NCI-H748 treated with DMSO at 0.1 percent for 48 hours (cell line): ENCODE measurements at places on chromosomes 1 and 21.

GRCh38 chr1:151314137-151314875 is 12.9 kb downstream of the PI4KB start:
- no peak for DNase-seq

DNA sequence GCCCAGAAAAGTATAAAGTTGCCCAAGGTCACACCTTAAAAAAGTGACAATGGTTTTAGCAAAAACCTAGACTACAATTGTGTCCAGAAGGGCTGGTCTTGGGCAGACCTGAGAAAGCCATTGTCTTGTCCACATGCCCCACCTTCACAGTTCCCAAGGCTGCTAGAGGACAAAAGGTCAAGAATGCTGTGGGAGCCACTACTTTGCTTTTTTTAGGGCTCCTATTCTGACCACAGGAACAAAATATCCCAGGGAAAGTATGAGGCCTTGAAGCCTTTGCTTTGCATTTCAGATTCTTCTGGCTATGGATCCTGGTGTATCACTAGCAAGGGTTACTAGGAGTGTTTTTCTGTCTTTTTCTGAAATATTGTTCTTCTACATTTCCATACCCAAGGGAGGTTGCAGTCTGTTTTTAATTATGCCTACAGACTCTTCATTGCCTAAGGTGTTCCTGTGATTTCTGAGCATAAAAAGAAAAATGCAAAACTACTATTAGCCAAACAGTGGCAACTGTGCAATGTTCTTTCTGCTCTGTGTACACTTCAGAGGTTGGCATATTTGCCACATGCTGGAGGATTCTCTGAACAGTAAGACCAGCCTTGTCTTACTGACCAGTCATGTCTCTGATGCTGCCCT is 10.7 kb downstream of the C1orf162 start:
- no peak for DNase-seq

GRCh38 chr1:206905295-206906164 is 8.3 kb downstream of the IL24 start:
- no peak for DNase-seq

GRCh38 chr1:88528792-88529191 is 155.3 kb upstream of the PKN2 start:
- no peak for DNase-seq

GRCh38 chr1:202279806-202280205 is 61.9 kb downstream of the UBE2T start:
- DNase-seq: no peak

DNA sequence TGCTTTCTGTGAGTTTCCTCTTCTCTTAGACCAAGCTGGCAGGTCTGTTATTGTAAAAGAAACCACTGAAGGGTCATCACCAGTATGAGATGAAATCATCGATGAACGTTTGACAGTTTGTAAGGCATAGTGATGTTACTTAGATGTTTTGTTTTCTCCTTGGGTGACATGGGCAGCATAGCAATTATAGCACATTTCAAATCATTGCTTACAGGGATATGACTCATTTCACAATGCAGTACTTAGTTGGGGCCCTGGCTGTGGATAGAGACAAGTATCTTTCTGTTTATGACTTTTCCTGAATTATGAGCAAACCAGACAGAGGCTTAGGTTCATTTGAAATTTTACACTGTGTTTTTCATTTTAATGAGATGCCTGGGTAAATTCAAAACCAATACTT is 313.0 kb downstream of the RWDD3 start:
- DNase-seq: no peak

DNA sequence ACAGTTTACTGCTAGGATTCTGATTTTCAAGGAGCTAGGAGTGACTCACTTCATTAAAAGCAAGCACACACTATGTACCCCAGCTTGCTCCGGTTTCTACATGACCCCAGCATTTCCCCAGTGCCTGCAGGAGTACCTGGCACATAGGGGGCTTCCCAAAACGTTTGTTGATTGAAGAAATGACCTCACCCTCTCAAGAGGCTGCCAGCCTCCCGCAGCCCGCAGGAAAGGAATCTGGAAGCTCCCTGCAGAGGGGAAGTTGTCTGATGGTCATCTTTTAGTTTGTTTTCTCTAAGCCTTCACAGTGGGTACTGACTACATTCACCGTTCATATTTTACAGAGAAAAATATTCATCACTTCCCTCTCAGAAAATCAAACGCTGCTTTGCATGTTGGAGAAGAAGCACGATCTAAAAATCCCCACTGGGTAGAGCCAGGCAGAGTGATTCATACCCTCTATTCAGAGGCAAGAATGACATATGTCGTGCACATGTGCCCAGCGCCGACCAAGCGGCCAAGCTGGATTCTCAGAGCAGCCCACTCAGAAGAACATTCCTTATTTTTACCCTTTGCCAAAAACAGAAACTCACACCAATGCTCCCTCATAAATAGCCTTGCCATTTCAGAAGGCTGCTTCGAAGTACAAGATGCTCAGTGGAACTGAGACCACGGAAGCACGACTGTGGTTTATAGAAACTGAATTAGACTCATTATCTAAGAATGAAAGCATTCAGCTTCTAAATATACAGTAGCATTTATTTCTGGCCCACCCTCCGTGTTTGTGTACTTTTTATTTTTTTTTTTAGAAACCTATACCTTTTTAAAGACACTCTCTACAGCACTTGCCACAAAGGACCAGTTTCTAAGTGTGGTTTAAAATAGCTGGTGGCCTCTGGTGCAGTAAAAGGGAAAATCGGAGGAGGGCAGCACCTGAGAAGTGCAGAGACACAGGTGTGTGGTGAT is 143.2 kb downstream of the MIS18A start:
- DNase-seq: no peak

DNA sequence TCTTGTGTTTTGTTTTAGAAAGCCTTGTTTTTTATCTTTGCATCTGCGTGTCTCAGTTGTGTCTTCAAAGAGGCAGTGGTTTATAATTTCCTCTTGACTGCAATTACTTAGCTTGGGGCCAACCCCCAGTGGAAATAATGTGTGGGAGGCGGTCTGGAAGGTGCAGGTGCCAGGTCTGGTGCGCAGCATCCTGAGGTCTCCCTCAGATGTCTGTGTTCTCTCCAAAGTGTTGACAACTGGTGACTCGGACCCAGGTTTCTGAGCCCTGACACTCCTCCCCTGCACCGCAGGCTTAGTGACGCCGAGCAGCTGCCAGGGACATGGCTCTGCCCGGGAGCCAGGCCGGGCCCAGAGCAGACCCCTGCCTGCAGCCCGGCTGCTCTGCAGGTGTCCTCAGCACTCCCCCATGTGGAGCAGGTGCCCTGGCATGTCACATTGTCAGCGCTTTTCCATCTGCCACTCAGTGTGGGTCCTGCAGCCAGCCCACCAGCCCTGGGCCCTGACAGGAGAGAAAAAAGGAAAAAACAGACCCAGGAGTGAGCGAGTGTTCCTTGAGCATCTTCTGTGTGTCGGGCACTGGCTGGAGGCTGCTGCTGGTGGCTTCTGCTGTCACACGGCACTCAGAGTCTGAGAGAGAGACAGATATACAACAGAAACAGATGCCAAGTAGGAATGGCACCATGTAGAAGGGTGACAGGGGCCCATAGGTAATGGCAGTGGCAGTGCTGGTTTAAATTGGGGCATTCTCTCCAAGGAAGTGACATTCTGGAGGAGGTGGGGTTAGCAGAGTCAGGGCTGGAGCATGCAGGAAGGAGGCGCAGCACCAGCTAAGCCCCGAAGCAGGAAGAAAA is 24.8 kb upstream of the SELENON start:
- no peak for DNase-seq

GRCh38 chr1:220734571-220735326 is 13.4 kb upstream of the MTARC2 start:
- no peak for DNase-seq

- DNase-seq: no peak
Observed at GRCh38 chr1:165313903-165314302, 42.6 kb downstream of the LMX1A start.

DNA sequence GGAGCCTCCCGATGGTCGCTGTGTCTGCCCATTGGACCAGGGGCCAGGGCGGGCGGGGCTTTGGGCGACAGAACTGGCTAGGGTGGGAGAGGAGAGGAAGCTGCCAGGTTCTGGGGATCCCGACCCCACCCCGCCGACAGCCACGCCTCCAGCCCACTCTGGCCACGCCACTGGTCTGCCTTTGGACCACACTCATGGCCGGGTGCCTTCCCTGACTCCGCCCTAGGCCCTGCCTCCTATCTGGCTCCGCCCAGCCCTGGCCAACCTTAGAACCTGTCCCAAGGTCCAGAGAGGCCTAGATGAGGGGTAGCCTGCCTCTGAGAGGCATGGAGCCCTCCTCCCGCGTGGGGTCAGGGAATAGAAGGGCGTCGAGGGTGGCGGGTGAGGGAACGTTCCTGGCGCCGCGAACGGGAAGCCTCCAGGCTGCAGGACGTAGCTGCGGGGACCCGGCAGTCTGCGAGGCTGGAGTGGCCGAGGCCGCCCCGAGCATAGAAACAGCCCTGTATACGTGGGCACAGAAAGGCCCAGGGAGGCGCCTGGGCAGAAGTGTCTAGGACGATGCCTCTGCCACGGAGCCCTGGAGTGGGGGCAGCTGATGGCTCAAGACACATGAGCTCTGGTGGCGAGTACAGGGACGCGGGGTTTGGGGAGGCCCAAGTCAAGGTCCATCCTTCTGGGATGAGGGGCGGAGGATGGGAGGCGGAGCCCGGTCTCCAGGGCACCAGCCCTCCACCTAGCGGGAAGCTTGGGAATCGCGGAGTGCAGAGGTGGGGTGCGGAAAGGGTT is 11.5 kb upstream of the COL16A1 start:
- peak; percentile 78 for DNase-seq

GRCh38 chr1:187960125-187960638 is 1131.4 kb downstream of the PLA2G4A start:
- no peak for DNase-seq

DNA sequence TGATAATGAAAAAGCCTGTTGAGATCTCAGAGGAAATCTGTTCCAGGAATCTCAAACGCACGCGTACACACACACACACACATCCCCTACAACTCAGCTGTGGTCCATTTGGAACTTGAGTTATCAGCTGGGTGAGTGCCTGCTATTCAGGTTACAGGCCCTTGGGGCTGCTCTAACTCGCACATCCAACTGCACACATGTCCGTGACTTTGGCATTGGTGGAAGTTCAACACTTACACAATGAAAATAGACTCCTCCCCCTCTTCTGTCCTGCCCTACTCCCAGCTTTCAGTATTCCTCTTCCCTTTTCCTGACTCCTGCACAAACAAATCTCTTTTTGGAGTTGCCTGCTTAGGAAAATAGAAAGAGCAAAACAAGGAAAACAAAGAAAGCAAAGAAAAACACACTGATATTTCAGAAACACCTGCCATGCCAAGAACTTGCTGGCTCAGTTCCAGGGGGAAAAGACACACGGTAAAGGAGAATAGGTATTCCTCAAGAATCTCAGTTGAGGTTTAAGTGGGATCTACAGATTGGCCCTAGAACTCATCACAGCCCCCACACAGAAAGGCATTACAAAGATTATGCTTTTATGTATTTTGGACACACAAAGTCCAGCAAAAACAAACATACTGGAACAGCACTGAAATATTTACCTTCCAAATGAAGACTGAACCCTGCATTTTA is 140.9 kb downstream of the TGFBR3 start:
- no peak for DNase-seq

DNA sequence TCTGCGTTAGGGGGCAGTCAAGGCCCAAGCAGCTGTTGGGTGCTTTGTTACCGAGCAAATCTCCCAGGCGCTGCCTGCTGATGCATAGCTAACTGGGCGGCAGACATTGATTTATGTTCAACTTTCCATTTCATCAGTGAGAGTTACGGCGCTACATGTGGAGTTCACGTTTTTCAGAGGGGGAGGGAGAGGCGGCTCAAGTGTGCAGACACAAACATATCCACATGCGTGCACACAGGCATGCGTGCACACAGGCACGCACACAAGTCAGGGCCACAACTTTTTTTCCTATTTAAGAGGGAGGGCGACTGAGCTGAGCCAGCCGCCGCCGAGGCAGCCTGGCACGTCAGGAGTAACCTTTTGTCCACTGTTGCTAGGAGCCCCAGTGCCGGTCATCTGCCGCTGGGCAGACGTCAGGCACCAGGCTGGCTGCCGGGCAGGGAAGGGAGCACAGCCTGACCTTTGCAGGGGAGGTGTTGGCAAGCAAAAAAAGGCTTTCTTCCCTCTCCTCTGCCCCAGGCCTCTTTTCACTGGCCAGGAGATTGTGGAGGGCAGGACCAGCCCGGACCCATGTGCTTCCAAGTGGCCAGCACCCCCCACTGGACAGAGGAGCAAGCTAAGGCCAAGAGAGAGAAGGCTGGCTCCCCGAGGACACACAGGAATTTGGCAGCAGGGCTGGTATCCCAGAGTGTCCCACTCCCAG is 73.3 kb downstream of the MRPL37 start:
- no peak for DNase-seq

- DNase-seq: no peak
Observed at GRCh38 chr21:36076878-36077655, 7.2 kb downstream of the CBR1 start.

DNA sequence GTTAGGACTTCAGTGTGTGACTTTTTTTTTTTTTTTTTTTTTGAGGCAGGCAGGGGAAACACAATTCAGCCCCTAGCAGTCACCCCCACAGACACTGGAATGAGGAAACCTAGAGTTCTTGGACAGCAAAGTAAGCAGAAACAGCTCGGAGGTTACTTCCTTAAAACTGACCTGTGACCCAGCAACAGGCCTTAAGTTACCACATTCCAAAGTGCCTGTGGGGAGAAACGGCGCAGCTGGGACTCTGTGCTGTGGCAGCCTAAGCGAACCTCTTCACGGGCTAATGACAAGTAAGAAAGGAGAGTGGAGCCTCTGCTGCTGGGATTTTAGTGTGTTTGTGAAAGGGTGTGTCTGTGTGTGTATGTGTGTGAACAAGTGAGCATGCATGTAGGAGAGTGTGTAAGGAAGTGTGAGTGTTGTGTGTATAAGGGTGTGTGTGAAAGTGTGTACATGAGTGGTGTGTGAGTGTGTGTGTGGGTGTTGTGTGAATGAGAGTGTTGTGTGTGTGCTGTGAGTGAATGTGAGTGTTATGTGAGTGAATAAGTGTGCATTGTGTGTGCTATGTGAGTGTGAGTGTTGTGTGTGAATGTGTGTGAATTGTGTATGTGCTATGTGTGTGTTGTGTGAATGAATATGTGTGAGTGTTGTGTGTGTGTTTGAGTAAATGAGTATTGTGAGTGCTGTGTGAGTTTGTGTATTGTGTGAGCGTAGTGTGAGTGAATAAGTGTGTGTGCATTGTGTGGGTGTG is 180.8 kb downstream of the BRINP2 start:
- no peak for DNase-seq

DNA sequence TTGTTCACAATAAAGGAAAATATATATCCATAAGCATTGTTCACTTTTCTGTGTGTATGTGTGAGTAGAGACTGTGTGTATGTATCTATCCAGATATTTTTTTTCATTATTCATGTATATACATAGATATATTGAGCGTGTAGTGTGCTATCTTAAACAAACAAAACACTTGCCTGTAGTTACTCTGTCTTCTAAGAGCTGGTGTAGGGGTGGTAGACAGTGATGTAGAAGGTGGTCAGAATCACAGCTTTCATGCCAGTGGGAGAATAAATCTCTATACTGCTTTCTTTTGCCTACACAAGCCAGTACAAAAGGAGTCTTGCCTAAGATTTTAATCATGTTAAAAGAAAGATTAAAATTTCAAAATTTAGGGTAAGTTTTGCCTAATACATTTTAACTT is 122.0 kb downstream of the UCHL5 start:
- no peak for DNase-seq

GRCh38 chr1:30887485-30888315 is 20.9 kb downstream of the SDC3 start:
- DNase-seq: no peak

- DNase-seq: no peak
Observed at GRCh38 chr1:16140068-16140596, 15.7 kb downstream of the EPHA2 start.

- DNase-seq: no peak
Observed at GRCh38 chr1:216416488-216416887, 6.8 kb downstream of the USH2A start.

GRCh38 chr1:232074265-232074664 is 447.7 kb downstream of the DISC1 start:
- DNase-seq: no peak
